ENCODE measurements at places on chromosomes 3 and 15.
A peak's percentile ranks its signal among the peaks of the same experiment; 100 is the strongest.

DNA sequence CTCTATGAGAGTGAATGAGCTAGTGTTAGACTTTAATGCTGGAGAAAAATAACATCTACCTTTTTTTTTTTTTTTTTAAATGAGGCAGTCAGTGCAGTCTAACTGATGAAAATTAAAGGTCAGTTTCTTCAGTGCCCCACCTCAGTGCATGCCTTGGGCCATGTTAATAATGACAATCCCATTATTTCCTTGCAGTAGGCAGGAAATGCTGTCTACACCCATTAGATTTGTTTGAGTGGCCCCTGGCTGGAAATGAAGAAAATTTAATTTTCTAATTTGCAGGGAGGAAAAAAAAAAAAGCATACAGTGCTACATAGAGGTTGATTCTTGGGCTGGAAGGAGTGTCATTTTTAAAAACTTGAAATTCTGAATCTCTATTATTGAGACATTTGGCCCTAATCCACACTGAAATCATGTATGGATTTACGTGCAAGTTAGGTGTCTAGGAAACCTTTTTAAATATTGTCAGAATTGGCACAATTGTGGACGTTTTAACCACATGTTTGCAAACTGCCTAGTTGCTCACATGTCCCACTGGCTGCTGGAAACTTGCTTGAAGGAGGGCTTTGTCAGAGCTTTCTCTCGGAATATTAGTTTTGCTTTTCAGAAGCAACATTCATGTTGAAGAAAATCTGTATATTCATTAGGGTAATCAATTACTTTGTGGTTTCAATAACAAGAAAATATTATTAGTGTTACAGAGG, 18.4 kb downstream of the FNDC3B start:
- DNase-seq, result no peak

- no peak for DNase-seq
Observed at GRCh38 chr3:17882981-17883380, 140.6 kb upstream of the TBC1D5 start.

DNA sequence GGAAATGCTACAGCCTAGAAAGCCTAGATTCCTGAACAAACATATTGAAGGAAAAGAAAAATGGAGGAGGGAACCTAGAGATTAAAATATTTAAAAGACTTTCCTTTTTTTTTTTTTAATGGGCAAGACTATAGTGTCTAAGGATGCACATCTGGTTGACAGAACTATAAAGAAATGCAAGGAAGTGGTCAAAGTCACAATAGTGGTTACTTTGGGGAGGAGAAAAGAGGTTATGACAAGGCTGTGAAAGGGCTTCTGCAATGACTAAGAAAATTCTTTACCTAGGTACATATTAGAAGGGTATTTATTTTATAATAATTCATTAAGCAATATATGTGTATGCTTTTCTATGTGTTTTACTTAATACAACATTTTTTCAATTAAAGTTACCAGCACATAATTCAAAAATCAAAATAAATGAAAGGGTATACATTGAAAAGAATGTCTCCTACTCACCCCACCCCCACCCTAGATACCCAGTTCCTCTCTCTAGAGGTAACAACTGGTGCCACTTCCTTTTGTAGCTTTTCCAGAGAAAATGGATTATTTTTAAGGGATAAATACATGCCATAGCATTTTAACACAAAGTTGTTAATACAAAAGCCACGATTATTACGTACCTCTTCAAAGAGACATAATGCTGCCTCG, 70.1 kb downstream of the HERC1 start:
- no peak for DNase-seq

DNA sequence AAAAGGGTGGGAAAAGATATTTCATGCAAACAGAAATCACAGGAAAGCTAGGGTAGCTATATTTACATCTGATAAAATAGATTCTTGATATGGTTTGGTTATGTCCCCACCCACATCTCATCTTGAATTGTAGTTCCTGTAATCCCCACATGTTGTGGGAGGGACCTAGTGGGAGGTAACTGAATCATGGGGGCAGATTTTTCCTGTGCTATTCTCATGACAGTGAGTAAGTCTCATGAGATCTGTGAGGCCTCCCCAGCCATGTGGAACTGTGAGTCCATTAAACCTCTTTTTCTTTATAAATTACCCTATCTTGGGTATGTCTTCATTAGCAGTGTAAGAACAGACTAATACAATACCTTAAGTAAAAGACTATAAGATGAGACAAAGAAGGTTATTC, 558.1 kb downstream of the RSL24D1 start:
- no peak for DNase-seq

DNA sequence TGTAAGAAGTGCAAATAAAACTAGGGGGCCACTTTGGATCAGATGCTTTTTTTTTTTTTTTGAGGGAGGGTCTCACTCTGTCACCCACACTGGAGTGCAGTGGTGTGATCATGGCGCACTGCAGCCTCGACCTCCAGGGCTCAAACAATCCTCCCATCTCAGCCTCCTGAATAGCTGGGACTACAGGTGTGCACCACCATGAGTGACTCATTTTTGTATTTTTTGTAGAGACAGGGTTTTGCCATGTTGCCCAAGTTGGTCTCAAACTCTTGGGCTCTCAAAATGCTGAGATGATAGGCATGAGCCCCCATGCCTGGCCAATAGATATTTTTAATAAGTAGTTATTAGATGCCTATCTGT, 20.8 kb downstream of the CCR1 start:
- DNase-seq, result no peak

GRCh38 chr3:119810018-119810435, 28.1 kb downstream of the NR1I2 start:
- no peak for DNase-seq

GRCh38 chr3:123488645-123489347, 39.9 kb upstream of the ADCY5 start:
- no peak for DNase-seq

GRCh38 chr15:47586653-47587224, 130.6 kb upstream of the SEMA6D start:
- DNase-seq, result peak; percentile 67

DNA sequence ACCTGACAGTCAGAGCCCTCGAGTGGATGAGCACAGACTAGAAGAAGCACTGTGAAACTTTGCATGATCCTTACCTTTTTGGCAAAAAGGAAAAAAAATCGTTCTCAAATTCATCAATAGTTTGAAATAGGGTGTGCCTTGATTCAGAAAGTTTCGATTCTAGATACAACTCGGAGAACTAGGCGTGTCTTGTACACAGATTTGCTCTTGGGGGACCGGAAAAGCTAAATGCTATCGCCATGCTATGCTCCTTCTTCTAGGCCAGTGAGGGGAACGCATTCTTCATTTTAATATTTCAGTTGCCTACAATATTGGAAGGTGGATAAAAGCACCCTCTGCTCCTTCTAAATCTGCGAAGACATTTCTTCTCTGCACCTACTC, 25.0 kb downstream of the CD86 start:
- no peak for DNase-seq

DNA sequence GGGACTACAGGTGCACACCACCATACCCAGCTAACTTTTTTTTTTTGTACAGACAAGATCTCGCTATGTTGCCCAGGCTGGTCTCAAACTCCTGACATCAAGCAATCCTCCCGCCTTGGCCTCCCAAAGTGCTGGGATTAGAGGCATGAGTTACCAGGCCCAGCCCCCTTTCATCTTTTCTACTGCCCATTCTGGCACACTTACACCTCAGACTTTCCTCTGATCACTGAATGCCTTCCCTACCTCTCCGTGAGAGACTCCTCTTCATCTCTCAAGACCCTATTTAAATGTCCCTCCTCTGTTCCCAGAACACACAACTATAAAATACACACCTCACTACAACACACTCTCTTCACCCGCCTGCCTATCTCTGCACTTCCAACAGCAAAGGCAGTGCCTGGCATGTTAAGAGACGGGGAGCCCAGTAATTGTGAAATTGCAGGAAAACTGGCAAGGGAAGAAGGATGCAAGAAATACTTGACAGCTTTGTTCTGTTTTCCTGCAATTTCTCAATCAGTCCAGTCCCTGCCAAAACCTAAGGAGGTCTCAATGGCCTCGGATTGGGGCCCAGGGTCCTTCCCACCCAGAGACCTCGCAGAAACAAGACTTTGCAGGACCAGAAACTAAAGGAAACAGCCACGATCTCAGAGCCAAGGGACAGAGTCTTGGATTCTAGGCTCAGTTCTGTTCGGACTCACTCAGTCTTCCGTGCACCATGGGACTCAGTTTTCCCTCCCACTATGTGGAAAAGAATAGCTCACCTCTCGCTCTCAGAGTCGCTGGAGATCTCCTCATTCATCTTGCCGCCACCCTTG, 849 bp downstream of the RRP9 start:
- DNase-seq, result no peak

DNA sequence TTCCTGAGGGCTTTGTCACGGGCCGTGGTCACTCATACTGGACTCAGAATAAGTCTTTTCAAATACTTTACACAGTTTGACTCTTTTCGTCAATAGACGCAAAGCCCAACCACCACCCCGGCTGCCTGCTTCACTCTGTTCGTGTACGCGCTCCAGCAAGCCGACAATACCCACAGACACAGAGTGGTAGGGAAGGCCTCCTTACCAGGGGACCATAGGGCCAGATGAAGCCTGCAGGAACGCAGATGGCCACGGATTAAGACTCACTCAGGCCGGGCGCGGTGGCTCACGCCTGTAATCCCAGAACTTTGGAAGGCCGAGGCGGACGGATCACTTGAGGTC, 29.7 kb downstream of the EFCAB12 start:
- no peak for DNase-seq

GRCh38 chr15:93997071-93997658, 234.2 kb upstream of the MCTP2 start:
- DNase-seq, result peak; percentile 17

DNA sequence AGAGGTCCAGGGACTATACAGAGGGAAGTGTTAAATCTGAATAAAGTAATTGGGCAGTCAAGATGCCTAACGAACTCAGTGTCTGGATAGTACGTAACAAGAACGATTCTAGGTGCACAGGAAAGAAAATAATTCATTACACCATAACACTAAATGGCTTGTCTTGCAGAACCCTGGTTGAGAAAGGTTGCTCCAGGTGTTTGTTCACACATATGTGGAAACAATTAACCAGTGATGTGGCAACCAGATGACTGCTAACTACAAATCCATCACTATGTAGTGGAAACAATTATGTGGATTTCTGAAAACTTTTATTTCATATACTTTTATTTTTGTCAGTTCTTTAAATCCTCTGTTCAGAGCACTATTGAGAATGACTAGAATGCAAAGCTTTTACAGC, 10.4 kb upstream of the HDC start:
- DNase-seq, result no peak

DNA sequence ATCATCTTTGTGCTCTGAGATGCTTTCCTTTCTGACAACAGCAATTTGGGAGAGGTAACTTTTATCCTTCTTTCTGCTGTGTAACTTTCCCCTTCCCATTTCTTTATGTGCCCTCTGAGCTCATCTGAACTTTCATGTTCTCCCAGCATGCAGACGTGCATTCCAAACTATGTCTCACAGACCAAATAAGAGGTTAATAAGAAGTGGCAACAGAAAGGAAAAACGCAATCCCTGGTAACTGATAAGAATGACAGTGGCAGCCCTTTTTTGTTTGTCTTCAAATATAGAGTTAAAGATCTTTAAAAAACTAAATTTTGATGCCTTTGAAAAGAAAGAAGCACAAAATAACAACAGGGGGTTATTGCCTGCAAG, 533.4 kb downstream of the FOXP1 start:
- no peak for DNase-seq

DNA sequence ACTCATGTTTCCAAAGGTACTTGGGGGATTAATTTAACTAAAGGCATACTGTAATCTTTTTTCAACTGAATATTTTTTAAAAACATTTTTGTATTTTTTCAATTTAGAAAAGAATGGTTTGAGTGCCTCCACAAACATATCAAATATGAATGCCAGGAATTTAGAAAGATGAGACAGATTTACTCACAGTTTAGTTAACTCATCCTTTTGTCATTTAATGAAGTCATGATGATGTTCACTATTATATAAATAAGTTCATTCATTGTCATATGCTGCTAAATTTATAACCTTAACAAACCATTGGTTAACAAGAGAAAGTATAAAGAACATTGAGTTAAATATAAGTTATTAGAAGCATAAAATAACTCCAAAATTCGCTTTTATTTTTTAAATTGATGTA, 50.0 kb downstream of the FGF7 start:
- no peak for DNase-seq

Data from smooth muscle cell of the brain vasculature (primary cell).